ENCODE measurements at places on chromosomes 5 and 9.

DNA sequence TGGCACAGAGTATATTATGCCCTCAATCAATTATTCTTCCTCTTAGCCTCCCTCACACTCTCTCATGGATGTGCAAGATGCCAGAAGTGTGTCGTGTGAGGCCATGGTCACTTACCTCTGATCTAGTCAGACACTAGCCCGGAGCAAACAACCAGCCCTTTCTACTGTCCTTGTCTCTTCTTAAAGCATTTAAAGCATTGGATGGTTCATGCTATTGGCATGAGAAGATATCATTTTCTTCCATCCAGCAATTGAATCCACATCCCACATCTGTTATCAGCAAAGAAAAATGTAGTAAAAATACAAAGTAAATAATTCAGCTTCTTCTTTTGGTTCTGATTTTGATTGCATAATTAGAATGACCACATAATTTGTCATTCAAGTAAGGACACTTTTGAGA is 267.2 kb upstream of the ACO1 start:
- no peak for DNase-seq

DNA sequence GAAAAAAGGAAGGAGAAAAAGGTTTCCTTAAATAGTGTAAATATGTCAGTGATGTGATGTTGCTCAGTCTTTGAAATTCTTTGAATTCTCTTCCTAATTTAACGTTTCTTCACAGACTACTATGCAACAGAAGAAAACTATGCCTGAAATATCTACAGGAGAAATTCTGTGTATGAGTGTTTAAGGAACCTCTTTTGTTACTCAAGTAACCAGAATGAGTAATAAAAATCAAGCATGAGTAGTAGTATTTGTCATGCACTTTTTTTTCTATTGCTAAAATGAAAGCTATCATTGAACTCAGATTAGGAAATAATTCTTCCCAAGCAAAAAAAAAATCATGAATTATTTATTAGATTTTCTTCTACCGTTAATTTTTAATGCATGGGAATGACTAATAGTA is 20.3 kb upstream of the THG1L start:
- DNase-seq, result no peak

DNA sequence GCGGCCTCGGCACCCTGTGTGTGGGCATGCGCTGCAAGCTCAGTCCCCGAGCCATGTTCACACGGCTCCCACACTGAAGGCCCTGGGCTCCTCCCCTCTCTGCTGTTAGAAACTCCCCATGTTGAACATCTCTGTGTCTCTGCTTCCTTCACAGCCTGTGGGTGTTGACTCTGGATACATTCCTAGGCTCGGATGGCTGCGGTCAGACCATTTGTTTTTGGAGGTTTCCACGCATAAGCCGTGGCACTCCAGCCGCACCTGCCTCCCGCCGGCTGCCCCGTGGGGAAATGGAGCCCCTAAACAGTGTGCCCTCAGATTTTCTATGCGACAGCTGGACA is 31.2 kb upstream of the LRRC14B start:
- no peak for DNase-seq

DNA sequence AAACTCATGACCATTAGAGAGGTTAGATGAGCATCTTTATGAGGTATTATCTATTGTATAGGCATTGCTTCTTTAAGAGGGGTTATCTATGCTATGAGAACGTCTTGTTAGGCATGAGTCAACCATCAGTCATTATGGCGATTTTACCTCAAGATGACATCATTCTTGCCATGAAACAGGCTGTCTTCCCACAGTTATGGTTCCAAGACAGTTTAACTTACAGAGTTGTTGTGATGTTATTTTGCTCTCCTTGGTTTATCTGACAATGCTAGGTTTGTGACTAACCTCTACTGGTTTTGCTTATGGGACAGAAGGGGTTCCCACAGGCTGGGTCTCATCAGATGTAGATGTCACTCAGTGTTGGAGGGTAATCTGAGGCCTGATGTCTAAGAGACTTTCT is 1864.7 kb upstream of the ACO1 start:
- no peak for DNase-seq

- no peak for DNase-seq
Measured at GRCh38 chr9:118128313-118128712, 424.1 kb downstream of the TLR4 start.

DNA sequence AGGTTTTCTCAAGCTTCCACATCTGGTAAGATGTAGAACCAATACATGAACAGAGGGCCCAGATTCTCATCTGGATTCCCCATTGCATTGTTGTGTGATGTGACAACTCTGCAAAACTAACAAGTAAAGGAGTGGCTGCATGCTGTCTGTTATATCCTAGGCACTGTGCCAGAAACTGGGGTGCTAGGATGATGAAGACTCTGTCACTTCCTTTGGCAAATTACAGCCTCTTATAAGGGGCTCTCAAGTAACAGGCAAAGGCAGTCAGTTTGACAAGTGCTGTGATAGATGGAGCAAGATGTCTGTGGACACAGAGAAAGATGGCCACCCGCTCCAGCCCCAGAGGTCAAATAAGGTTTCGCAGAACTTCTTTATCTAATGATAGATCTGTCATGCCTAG is 115.7 kb downstream of the PAPPA start:
- no peak for DNase-seq

DNA sequence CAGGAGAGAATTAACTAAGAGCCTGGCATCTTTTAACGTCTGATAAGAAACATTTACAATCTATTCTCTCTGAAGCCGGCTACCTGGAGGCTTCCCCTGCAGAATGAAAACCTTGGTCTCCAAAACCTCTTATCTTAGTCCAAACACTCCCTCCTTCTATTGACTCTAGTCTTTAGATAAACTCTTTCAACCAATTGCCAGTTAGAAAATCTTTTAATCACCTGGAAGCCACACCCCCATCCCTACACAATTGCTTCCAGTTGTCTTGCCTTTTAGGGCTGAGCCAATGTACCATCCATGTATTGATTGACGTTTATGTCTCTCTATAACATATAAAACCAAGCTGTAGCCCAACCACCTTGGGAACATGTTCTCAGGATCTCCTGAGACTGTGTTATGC is 1343.1 kb upstream of the C9orf72 start:
- no peak for DNase-seq

DNA sequence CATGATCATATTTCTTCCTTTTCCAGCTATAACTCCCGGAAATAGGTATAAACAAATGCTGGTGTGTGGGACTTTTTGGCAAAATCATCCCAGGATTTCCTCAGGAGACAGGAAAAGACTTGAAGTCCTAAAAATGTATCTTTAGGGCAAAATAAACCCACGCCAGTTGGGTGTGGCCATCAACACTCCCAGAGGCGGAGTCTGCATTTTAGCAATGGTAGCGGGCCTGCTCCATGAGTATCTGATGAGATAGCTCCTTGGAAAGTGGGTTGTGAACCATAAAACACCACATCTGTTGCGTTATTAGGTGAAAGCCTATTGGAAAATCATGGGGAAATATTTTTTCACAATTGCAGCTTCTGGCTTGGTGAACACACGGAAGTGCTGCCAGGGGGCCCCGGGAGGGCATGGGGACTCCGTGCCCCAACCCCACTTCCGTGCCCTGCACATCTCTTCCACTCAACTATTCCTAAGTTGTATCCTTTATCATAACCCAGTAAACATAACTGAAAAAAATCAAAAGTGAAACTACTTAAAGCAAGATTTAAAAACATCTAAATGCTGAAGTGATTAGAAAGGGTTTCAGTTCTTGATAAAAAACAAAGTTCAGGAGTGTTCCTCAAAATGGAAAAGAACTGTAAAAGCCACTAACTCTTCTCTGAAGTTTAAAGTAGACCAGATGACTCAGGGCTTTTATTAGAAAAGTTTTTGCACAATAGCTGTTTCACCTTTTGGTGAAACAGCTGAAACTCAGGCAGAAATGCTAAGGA is 111.2 kb downstream of the LRRC70 start:
- DNase-seq, result no peak

DNA sequence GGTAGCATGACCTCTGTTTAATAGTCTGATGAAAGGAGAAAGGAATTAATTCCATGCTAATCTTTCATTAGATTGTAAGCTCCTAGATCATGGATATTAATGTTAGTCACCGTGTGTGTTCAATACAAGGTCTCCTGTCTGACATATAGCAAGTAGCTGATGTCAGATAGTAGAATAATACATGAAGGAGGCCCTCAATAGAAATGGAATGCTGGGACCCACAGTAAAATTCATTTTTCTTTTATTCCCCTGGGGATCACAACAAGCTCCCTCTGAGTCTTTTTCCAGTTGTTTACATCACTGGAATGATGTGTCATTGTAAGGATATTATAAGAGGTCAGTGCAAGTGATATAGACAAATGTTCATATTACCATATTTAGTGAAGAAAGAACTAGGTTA is 240.3 kb upstream of the TRPC7 start:
- no peak for DNase-seq
